Stimulated activated CD4-positive, alpha-beta T cell treated with anti-CD3 and anti-CD28 coated beads, Interleukin-15, amount 100 ng/mL, for 24 hours (primary cell): ENCODE measurements at places on chromosomes 2 and 18.
A peak's percentile ranks its signal among the peaks of the same experiment; 100 is the strongest.

GRCh38 chr2:151984424-151985083, 114.3 kb downstream of the CACNB4 start:
- DNase-seq = no peak

- no peak for DNase-seq
Observed at GRCh38 chr2:45885171-45885621, 233.7 kb downstream of the PRKCE start.

DNA sequence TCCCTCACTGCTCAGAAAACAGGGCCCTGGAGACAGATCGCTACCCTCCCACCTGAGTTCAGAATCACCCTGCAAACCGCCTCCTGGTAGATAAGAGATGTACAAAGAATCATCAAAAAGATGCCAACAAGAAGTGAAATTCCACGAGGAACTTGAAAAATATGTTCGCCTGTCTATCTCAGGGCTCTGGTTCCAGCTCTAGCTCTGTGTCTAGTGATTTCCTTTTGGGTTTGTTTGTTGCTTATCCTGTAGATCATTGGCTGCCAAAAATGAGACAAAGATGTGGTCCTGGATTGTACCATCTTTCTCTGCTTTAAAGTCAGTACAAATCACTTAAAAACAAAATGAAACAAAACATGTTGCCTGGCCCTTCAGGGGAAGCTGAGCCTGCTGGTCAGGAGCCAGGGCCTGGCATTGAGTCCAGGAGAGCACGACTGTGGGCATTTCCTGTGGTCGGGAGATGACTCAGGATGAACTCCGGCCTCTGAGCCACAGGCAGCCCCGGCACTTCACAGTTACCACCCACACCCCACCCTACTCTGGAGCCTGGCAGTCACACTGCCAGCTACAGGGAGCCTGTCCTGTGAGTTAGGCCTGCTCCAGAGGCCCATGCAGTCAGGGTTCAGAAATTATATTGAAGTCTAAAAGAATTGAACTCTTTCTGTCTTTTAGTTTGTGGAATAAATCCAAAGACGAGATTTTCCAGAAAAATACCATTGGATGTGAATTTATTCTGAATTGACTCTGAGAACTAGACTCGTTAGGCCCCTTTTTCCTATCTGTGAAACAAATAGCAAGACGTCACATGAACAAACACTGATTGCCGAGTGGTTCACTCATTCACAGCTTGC, 8.0 kb upstream of the ITGB6 start:
- DNase-seq = peak; percentile 25

DNA sequence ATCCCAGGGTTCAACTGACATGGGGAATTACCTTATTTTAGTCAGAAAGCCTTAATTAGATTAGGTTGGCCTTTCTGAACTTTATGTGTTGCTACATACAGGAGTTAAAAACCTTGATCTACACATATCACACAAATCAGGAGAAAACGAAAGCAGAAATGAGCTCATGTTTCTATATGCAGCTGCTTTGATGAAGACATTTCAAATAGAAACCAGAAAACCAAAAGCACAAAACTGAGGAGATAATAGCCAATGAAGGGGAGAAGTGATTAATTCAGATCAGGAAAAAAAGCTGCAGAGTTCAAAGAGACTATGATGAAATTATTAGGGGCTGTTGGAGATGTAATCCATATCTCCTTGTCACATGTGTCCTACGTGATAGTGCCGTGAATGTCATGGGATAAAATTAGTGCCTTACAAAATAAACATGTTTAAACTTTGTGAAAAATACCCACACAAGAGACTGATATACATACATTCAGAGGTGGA, 255.0 kb downstream of the CAMKMT start:
- DNase-seq = peak; percentile 4

DNA sequence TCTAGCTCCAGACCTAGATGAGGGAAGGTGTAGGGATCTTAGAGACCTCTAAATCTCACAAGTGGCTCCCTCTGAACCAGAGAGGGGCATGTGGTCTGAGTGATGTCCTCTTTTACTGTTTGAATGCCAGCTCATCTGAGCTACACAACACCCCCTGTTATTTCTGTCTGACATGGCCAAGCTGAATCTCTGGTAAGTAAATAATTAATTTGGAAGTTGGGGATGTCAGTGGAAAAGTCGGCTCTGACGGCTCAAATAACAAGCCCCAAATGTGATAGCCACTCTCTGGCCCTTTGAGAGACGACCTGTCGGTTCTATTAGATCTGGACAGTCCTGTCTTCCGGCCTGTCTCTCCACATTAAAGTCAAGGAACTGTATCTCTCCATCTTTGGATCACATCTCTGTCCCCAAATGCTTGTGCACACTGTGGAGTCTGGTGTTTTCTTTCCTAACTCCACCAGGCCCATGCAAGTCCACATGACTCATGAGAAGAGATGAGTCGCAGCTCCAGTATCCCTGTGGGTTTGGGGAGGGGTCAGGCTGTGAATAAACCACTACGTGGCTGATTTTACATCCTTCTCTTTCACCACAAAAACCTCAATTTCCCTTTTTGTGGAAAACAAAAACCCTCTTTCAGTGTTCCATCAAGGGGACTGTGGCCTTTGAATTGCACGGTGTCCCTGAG, 52.5 kb downstream of the SETBP1 start:
- peak; percentile 69 for DNase-seq

GRCh38 chr2:41160439-41160838, 708.5 kb upstream of the SLC8A1 start:
- no peak for DNase-seq

- DNase-seq = no peak
Observed at GRCh38 chr2:50490991-50491390, 540.9 kb downstream of the NRXN1 start.

DNA sequence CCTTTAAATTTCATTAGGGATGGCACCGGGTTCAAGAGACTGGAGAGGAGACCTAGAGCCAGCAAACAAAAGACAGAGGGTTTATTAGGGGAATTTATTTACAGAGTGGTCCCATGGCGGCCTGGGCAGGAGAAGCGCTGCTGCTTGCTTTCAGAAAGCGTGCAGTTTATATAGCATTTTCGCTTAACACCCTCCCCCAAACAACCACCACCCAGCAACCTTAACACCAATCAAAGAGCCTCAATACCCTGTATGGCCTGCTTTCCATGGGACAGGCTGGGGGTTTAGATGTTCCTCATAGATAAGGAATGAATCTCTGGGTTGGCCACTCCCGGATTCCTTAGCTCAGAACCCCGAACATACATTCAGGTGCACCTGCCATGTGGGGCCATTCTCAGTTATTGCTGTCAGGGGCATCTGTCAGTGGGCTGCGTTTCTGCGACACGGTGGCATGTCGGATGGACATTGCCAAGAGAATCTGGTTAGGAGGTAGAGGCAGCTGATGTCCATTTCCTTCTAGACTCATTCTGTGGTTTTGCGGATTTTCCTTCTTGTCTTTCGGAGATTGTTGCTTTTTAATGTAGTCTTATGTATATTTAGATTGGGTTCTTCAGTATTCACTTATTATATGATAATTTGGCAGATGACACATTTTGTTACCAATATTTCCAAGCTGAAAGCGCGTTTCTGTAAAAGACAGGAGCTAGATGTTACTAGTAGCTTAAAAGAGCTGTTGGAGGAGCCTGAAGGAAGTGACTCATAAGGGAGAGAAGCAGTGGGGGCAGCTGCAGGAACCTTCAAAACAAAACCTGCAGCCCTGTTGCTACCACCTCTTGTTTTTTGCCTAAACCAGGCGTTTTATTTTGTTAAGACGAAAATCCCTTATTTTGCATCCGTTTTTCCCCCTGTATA, 7.2 kb downstream of the AGAP1 start:
- DNase-seq = peak; percentile 14

GRCh38 chr2:110842048-110842447, 109.7 kb downstream of the ACOXL start:
- no peak for DNase-seq

DNA sequence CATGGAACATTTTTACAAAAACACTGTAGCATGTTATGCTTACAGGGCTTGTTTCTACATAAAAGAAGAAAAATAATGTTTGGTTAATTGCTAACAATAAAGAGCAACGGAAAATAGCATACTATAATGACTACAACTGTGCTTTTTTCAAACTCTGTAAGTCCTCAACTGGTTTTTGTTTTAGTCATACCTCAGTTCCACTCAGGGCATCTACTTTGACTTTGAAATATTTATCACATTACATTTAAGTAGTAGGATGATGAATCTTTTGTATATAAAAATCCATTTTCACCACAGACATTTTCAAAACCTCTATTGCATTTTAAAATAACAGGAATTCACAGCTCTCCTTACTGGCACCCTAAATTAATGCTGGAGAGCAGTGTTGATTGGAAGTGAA, 8.3 kb downstream of the SATB2 start:
- DNase-seq = no peak

- no peak for DNase-seq
Observed at GRCh38 chr2:47145466-47145865, 9.6 kb downstream of the STPG4 start.

- DNase-seq = no peak
Observed at GRCh38 chr2:213863541-213863940, 547.3 kb upstream of the VWC2L start.

GRCh38 chr2:144248350-144249034, 271.4 kb downstream of the ZEB2 start:
- no peak for DNase-seq

DNA sequence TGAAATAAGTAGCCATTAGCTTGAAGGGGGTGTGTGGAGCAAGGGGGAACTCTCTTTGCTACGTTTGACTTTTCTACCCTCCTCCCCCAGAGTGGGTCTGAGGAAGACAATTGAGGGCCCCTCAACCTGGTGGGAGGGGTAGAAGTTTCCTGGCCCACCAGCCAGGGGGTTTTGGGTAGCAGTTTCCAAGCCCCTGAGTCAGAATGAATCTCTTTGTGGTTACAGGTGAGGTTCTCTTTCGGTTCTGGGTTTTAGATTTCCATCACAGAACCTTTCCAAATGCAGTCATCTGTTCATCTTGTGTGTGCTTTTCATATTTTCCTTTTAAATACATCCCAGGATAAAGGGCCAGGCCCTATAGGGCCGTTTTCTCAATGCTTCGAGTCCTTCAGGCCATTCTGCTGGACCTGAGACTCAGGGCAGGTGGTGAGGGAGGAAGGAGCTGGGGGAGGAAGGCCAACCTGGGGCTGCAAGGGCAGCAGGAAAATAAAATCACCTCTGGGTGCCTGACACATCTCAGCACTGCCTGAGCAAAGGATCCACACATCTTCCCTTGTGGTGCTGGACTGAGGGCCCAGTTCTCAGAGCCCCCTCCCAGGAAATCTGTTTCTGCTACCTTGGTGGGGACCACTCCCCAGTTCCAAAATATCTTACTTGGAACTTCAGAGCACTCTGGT, 4.7 kb downstream of the LBH start:
- DNase-seq = peak; percentile 66

DNA sequence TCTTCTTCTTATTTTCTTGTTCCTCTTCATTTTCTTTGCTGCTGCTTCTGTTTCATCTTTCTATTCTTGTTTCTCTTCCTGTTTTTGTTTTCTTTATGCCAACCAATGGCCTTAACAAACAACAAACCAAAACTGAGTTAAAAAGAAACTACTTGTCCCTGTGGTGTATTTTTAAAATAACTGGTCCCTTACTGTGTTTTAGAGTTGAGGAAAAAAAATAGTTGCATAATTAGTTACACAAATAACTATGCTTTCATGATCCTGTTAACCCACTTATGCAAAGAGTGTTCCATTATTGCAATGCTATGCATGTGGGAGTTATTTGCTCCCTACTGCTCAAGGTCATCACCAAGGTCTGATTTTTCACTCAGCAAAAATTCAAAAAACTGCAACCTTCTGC, 39.5 kb upstream of the IMP4 start:
- DNase-seq = no peak

- no peak for DNase-seq
Observed at GRCh38 chr2:235996419-235996818, 171.8 kb downstream of the GBX2 start.

DNA sequence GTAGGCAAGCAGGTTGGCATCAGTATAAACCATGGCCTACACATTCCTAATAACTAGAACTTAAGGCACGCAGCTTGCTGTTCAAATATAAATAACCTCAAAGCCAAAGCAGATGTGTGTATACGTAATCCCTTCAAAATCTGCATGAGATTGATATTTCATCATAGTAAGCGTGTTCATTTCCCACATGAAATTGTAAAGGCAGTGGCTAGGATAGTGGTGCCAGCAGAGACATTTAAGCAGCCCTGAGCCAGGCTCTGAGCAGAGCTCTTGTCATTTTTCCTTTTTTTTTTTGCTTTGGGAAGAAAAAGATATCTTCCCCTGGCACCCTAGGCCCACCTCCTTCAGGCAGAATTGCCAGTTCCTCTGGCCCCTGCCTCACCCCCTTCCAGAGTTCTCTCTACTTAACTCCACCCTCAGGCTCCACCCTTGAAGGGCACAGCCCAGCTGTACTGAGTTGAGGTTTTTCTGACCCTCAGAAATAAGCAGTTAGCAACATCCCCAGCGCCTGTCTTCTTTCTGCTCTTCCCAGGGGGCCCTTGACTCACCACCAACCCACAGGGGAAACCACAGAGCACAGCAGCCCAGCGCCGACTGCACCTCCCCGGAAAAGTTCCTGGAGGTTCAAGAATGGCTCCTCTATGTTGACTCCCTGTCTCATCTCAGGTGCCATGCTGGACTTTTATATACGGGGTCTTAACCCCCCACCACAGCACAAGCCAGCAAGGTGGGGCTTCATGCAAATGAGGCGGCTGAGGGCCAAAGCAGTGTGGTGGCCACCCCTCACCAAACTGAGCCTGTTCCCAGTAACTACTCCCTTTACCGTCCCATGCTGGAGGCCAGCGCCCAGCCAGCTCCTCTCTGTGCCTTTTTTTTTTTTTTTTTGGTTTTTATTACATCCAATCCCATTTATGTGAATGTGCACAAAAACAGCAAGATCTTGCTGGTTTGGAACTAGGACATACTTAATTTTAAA, 84.7 kb downstream of the EHD3 start:
- DNase-seq = peak; percentile 65

GRCh38 chr18:8480506-8481328, 128.5 kb upstream of the RAB12 start:
- no peak for DNase-seq

GRCh38 chr18:326846-327245, 59.0 kb upstream of the THOC1 start:
- no peak for DNase-seq
